ENCODE measurements at places on chromosomes 7 and 10.

DNA sequence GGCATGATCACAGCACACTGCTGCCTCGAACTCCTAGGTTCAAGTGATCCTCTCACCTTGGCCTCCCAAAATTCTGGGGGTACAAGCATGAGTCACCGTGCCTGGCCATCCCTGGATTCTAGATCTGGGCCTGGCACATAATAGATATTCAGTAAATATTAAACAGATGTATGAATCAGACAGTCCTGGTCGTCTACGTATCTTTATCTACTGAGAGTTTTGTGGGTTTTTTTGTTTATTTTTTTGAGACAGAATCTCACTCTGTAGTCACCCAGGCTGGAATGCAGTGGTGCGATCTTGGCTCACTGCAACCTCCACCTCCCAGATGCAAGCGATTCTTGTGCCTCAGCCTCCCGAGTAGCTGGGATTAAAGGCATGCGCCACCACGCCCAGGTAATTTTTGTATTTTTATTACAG is 24.3 kb upstream of the ITGB1 start:
- no peak for DNase-seq

DNA sequence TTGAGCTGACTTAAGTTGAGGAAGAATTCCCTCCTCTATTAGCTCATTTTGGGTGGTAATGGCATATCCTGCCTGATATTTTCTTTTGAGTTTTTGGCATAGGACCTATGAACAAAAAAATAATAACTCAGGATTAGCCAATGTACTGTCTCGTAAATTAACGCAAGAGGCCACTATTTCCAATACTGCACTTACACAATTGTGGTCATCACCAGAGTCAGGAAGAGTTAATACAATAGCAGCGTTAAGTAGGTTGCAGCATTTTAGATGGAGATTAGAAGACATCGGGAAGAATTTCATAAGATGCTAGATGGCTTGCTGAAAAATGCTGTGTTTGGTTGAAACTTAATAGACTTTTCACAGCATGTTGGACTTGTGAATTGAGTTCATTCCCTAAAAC is 36.4 kb downstream of the ANTXRL start:
- no peak for DNase-seq

DNA sequence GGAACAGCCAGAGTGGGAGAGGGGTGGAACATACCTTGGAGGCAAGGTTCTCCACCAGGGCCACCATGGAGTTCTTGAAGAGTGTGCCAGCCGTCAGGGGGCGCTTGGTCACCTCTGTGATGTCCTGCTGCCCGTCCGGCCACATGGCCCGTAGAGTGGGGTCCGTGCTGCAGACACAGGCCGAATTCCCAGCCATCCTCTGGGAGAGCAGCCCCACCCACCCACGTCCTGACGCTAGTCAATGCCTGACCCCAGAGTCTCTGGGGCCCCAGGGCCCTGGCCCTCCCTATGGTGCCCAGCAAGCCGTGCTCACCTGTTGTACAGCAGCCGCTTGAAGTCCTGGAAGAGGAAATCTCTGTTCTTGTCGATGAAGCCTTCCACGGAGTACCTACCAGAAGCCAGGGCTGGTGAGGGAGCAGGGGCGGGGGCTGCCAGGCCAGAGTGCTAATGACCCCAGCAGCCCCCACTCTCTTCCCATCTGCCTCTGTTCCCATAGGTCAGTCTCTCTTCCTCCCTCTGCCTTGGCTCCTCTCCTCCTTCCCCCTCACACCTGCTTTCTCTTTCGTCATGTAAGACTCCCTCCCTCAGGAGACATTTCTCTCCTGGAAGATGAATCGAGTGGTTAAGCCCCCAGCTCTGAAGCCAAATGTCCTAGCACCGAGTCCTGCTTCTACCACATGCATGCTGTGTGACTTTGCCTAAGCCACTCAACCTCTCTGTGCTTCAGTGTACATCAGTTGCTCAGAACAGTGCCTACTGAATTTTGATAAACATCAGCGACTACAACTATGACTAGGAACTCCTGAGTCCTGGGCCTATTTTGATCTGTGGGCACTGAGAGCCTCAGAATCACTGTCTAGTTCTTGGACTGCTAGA is 11.0 kb downstream of the MYO1G start:
- DNase-seq: no peak

DNA sequence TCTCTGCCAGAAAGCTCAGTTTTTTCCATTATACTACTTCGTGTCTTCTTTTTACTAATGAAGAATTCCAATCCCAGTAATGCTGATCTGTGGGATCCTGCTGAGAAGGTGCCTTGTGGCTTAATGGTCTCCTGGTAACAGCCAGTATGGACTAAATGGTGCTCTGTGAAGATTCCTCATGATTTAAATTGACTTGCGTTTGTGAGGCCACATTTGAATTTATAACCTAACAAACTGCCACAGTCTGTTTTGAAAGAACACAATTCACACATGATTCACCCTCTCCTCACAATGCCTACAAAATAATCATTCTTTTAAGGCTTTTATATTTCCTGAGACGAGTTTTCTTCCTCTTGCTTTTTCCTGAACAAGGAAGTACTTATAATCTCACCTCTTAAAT is 140.0 kb downstream of the MBL2 start:
- DNase-seq: no peak

DNA sequence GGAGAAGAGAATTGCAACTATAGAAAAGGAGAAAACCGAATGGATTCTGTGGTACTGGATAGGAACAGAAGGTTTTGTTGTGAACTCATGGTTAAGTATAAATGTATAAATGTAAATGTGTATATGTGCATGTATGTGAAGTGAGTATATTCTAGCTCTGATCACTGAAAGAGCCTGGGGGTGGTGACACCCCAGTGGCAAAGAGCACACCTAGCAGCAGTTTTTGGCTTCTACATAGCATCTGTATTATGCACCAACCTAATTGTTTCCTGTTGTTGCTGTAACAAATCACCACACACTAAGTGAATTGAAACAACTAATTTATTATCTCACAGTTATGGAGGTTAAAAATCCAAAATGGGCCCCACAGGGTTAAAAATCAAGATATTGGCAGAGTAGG is 455.4 kb downstream of the RPS24 start:
- no peak for DNase-seq

DNA sequence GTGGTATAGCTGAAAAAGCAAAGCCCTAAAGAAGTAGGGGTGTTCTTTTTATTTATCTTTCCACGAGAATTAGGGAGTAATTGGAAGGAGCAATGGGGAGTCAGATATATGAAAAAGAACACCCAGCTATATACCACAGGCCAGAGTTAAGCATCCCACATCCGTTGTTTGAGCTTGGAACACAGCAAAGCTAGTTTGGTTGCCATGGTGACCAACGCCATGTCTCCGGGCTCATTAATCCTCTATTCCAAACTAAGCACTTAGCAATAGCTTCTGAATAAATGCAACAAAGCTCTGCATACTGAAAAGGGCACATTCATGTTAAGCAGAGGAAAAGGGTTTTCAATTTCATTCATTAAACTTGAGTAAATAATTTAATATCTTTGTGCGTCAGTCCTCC is 23.5 kb downstream of the ASB4 start:
- DNase-seq: no peak

DNA sequence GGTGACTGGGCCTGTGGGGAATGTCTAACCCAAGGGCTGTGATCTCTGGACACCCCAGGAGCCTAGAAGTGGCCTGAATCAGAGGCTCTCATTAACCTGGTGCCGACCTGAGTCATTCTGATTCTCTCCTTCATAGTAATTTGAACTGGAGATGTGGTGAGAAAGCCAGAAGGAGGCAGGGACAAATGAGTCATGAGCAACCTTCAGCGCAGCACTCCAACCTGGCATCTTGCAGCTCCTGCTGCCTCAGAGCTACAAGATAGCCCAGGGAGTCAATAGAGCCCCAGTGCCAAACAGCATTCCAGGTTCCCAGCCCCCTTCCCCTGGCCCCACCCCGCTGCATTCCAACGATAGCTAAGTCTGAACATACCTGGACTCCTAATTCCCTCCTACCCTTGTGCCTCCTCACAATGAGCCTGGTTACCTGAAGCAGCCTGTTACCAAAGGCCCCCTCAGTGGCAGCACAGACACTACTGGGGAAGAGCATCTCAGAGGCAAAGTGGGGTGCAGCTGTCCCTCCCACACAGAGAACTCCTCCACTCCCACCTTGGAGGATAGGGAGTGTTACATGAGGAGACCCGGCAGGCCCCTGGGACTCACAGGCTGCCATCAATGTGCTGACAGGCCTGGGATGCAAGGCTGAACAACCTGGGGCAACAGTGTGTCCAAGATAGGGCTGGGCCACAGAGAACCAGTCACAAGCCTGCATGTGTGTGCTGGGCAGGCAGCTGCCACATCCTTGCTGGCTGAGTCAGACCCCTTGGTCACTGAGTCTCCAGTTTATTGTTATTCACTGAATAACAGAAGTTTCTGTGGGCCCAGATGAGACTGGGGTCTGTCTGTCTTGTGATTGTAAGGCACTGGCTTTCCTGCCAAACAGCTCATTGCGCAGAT is 76.8 kb upstream of the LEP start:
- DNase-seq: no peak

- no peak for DNase-seq
These were observed 2.0 kb downstream of the HOXA11 start for GRCh38 chr7:27182861-27183681.

DNA sequence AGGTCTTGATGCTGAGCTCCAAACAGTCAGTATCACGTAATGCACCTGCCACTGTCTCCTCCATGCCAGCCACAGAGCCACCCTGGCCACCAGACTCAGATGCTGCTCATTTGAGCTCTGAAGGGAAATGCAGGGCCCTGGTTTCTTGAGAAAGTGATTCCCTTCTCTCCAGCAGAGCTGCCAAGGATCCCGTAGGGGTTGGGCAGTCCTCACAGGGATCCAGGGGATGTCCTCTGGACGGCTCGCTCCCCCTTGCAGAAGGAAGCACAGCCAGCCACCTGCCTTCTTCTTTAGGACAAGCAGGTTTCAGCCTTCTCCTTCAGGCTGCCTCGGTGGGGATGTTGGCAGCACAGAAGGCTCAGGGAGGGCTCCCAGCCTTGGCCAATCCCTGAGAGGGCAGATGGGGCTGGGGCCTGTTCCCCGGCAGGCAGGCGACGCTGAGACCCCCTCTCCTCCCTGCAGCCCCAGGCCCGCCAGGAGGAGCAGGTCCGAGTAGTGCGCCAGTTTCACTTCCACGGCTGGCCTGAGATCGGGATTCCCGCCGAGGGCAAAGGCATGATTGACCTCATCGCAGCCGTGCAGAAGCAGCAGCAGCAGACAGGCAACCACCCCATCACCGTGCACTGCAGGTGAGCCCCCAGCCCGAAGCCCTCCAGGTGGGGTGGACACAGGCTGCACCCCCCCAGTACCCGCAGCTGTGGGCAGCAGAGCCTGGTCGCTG is 48.9 kb downstream of the MKI67 start:
- no peak for DNase-seq

DNA sequence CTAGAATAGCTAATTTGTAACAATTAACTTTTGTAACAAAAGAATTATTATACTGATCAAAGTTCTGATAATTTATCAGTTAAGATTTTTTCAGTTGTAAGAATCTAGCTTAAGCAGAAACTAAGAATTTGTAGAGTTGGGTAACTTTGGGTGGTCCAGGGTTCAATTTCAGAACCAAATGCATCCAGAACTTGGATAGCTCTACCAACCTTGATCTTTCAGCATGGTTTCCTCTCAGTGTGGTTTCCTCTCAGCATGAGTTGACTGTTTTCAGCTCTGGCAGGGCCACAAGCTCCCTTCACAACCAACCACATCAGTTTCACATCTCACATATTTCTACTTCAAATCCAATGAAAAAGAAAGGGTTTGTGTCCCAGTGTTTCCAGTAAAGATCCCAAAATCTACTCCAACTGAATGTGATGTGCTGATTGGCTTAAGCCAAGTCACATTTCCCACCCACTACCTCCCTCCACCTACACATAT is 3.3 kb upstream of the FAS start:
- no peak for DNase-seq

Data from CD4-positive, alpha-beta T cell treated with Interleukin-15 for 4 hours (primary cell).